ENCODE measurements at places on chromosomes 5 and 9.
A peak's percentile ranks its signal among the peaks of the same experiment; 100 is the strongest.

- no peak for DNase-seq
Measured at GRCh38 chr9:74503219-74503618, 6.1 kb downstream of the RORB start.

- no peak for DNase-seq
Measured at GRCh38 chr5:919356-920000, 26.8 kb downstream of the TRIP13 start.

DNA sequence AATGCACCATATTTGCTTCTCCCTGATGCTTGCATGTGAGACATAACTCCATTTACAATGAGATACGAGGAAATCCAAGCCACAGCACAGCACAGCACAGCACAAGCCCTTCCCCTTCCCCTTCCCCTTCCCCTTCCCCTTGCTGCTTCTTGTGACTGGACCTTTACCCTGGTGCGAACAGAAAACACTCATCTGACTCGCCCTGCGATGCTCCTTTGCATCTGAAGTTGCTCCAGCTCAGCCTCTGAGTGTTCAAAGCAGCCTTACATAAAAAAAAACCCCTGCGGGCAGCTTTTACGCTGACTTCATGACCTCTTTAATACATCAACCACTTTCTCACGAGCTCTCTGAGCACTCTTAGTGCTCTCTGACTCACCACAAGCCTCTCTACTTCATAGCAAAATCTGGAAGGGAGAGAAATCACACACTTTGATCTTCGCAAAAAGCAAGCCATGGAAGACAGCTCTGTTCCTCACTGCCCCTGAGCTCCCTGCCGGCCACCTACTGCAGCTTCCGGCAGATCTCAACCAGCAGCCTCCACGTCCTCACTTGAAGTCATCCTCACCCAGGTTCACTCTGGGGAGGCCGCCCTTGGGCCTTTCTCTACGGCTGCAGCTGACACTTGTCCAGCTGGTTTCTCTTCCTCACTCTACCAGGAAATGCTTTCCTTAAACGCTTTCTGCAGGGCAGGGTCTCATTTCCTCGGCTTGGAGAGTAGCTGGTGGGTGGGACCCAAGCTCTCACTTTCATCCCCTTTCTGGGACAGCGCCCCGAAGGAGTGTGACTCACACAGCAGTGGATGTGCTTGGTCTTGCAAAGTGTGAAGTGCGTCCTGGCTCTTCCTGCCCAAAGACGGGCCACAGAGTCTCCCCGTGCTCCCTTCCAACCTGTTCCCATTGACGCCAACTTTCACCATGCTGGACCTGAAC, 5.3 kb downstream of the SLC34A1 start:
- DNase-seq, result peak; percentile 69

- no peak for DNase-seq
Measured at GRCh38 chr9:19231904-19232822, 1.7 kb downstream of the DENND4C start.

- DNase-seq, result no peak
Measured at GRCh38 chr5:134024811-134025210, 20.0 kb upstream of the VDAC1 start.

GRCh38 chr9:120755044-120755443, 38.2 kb downstream of the FBXW2 start:
- DNase-seq, result no peak

DNA sequence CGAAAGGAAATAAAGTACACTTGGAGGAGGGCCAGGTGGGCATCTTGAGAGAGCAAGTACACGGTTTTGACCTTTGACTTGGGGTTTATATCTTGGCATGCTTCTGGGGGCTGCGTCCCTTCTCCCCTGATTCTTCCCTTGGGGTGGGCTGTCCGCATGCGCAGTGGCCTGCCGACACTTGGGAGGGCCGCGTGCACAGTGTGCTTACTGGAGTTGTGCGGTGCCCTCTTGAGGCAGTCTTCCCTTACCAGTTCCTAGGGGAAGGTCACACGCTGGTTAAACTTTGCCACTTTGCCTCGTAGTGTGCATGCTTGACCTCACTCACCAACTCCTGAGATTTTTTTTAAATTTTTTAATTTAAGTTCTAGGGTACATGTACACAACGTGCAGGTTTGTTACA, 4.3 kb upstream of the CLPTM1L start:
- no peak for DNase-seq

- peak; percentile 7 for DNase-seq
Measured at GRCh38 chr9:96565671-96566497, 53.8 kb downstream of the CDC14B start.

- DNase-seq, result no peak
Measured at GRCh38 chr9:70479880-70480291, 65.4 kb upstream of the KLF9 start.

DNA sequence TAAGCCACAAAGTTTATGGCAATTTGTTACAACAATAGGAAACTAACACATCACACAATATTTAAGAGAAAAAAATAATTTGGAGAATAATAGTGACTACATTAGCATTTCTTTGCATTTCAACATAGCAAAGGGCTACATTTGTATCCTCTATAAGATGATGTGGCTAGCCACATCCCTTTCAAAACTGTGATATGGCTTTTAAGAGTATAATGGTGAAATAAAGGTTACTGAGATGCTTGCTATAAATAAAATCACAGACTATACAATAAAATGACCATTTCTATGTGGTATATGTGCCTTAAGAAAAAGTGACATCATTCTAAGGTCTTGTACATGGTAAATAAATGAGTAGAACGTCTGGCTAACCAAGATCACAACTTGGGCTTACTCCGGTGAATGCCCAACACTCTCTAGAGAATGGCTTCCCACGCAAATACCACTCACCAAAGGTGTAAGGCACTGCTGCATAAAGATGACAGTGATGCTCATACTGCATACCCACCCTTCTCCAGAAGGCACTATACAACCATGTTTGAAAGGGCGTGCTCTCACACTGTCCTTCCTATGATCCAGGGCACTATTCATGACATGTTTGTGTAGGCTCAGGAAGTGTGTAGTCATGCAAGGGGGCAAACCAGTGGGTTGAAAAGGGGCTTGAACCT, 286.5 kb downstream of the MLLT3 start:
- DNase-seq, result no peak

DNA sequence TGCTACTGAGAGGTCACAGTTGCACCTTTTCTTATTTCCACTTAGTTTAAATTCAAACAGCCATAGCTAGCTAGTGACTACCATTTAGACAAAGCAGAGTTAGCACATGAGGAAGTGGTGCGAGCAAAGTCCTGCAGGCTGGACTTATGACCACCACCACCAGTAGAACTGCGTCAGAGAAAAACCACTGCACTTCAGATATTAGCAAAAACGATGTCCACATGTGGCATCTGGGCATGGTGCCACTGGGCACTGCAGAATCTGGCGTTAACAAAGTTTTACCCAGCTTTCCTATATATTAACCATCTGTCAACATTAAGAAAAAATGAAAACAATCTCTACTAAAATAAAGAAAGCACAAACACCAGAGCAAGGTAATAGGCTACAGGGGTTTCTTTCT, 80.1 kb downstream of the SPTLC1 start:
- DNase-seq, result no peak

GRCh38 chr5:140408750-140409241, 7.2 kb downstream of the ANKHD1 start:
- no peak for DNase-seq

- no peak for DNase-seq
Measured at GRCh38 chr9:5485378-5486085, 24.8 kb upstream of the PDCD1LG2 start.

GRCh38 chr5:172775326-172776234, 4.6 kb upstream of the DUSP1 start:
- DNase-seq, result no peak

- peak; percentile 60 for DNase-seq
Measured at GRCh38 chr5:176810081-176810597, at the start of gene UNC5A. UNC5A (plus strand) TSS chr5:176810559; CDS start chr5:176810751, 192 bp downstream.

All from activated naive CD4-positive, alpha-beta T cell treated with Interleukin-2 at 50 U/mL for 16 hours (primary cell).